ENCODE measurements at places on chromosomes 2 and 18.
A peak's percentile ranks its signal among the peaks of the same experiment; 100 is the strongest.

GRCh38 chr2:45168711-45169338 is 159.6 kb upstream of the SIX2 start:
- DNase-seq: no peak

DNA sequence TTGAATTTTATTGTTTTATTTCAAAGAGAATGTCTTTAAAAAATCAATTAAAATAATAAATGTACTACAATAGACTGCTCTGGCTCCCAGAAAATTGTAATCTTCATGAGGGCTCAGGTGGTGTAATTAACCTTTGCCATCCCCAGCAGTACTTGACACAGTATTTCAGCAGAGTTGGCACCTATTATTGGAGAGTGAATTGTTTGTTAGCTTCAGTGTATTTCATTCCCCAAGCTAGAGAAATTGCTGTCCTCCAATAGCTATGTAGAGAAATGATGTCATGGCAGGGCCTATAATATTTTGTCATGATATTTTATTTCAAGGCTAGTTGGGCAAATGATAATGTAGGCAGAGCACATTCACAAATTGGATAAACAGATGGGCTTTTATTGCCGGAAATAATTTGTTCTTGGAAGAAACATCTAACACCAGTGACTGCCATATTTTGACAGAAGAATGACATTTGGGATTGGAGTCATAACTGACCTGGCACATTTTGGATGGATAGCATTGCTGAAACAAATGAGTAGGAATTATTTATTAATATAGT is 712.0 kb upstream of the NXPH2 start:
- DNase-seq: no peak

DNA sequence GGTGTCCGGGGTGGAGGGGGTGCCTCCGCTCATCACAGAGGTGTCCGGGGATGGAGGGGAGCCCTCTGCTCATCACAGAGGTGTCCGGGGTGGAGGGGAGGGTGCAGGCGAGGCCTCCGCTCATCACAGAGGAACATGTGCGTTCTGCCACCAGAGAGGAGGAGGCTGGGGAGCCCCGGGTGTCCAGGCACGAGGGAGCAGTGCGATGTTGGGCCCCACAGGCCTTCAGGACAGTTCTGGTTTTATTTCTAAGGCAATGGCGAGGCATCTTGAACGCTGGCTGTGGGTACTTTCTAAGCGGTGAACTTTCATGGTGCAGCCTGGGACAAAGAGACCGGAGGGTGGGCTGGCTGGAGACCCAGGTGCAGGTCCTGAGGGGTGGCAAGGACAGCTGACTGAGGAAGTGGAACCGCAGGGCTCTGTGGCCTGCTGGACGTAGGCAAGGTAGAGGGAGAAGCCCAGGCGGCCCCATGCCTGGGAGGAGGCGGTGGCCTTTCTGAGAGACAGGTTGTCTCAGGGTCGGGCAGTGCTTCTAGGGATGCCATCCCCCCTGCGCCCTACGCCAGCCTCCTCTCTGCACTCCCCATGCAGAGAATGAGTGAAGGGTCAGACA is 196.6 kb upstream of the SALL3 start:
- DNase-seq: peak; percentile 68

DNA sequence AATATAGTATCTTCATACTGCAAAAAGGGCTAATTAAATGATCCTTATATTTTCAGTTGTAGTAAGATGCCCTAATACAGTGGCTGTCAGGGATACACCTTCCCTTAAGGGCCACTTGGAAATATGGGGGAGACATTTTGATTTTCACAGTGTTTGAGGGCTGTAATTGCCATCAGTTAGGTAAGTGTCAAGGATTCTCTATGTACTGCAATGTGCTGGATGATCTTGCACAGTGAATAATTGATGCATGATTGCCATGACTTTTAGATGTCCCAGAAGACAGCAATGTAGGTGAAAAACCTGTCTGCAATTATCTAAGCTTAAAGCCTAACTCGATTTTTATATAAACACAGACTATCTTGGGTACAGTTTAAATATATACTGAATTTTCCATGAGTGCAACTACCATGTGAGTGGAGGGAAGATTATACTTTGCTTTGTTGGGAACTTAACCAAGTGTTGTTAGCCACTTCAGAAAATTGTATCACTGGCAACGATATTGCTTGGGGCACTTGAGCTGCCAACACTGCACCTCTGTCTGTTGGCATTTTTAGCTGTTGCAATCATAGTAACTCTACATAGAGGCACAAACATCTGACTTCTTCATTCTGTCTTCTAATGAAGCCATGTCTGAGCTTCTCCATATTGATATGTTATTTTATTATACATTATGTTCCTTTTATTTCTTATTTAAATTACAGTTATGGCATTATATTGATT is 45.2 kb downstream of the MAIP1 start:
- no peak for DNase-seq

- no peak for DNase-seq
Observed at GRCh38 chr2:97936199-97936598, 59.5 kb downstream of the TMEM131 start.

GRCh38 chr2:198113316-198113715 is 308.9 kb downstream of the PLCL1 start:
- no peak for DNase-seq

GRCh38 chr2:72919414-72920317 is 2.3 kb downstream of the EMX1 start:
- DNase-seq: peak; percentile 63

- DNase-seq: no peak
Observed at GRCh38 chr2:207403950-207404349, 125.8 kb upstream of the CREB1 start.

GRCh38 chr2:32732120-32732519 is 104.3 kb downstream of the TTC27 start:
- DNase-seq: no peak

GRCh38 chr2:72950558-72951255 is 33.4 kb downstream of the EMX1 start:
- DNase-seq: no peak

DNA sequence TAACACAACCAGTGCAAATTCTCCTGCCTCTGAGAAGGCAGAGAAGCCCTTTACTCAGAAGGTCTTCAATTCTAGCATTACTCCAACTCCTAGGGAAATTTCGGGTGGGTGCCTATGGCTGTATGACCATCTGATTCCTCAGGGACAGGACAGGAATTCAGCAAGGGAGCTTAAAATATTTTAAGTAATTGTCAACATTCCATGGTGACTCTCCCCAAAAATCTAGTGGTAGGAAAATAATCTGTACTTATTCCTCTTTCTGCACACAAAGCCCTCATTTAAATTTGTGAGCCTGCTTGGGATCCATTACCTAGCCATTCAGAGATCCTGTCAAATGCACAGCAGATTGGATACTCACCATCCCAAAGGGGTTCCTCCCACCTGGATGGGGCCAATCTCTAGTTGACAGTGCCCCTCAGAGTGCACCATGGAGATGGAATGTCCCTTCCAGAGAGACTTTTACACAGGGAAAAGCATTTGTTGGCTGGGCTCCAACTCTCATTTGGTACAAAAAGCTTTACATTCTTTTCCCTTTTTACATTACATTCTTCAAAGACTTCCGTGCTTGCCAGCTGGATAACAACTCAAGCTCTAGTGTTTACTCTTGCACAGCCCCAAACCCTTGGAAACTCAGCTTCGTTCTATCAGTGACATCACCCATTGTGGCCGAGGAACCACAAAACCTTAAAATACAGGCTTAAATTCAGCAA is 3.1 kb upstream of the TMEM150A start:
- DNase-seq: no peak

- no peak for DNase-seq
Observed at GRCh38 chr2:120613742-120614571, 121.7 kb upstream of the GLI2 start.

DNA sequence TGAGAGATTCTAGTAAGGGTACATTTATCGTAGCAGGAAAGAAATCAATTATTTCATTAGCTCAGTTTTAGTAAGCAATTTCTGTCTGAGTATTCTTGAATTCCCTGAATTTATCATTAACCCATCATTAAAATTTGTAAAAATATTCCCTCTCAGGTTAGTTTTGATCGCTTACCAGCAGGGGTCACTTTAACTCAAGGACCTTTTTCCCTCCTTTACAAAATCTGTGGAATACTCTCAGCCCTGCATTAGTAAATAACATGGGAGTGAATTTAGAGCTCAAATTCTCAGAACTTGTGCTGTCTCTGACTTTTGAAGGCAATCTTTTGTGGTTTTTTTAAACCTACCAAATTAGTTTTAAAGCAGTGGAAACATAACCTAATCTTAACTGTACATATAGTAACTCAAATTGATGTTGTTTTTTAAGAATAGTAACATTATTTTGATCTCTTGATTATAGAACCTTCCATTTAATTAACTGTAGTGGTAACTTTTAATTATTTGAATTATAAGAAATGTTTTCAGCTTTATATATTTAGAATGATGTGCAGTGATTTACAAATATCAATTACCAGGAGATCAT is 97.2 kb downstream of the AGPS start:
- no peak for DNase-seq

- DNase-seq: no peak
Observed at GRCh38 chr2:39107156-39107555, 13.7 kb downstream of the SOS1 start.

DNA sequence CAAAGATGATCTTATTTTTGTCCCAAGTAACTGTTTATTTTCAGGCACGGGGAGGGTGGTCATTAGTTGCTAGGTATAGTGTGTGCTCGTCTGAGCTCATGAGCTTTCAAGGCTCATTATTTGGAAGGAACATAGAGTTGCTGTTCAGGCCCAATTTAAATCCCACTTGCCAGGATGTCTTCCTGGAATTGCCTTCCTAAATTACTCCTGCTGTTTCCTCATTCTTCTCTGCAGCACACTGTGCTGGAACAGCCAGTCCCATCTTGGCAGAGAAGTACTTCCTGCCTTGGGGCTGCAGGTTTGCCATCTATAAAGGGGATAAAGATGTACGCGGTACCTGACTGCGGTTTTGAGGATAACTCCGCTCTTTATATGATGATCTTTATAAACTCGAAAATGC is 37.3 kb downstream of the GREB1 start:
- DNase-seq: no peak

GRCh38 chr18:69998523-69998987 is 50.9 kb upstream of the CD226 start:
- no peak for DNase-seq

- no peak for DNase-seq
Observed at GRCh38 chr2:222576171-222577081, 79.5 kb downstream of the FARSB start.

GRCh38 chr18:45006934-45007333 is 326.2 kb downstream of the SETBP1 start:
- no peak for DNase-seq

GRCh38 chr2:112542984-112543661 is 858 bp downstream of the POLR1B start:
- DNase-seq: no peak

DNA sequence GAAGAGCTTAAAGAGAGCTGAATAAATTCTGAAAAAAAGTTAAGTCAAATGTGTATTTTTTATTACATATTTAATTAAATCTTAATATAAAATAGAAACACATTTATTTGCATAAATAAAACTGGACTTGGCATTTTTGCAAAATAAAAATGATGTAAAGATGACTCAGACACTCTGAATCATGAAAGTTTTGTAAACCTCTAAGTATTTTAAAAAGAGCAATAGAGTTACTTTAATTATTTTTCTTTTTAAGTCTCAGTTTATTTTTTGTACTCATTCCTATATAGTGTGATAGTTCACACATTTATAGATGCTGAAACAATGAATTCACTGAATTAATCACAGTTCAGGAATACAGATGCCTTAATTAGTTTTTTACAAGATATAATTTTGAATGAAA is 109.9 kb upstream of the DTNA start:
- DNase-seq: no peak

GRCh38 chr18:69882965-69883668 is 64.6 kb downstream of the CD226 start:
- no peak for DNase-seq

GRCh38 chr2:64799592-64800252 is 146.0 kb upstream of the SERTAD2 start:
- DNase-seq: no peak

GRCh38 chr2:230068651-230069055 is at the start of gene SLC16A14:
TSS of gene SLC16A14 (minus strand) at chr2:230068924. CDS start at chr2:230059352, 9,572 bp downstream.
- DNase-seq: no peak

GRCh38 chr18:9719421-9719981 is 11.4 kb downstream of the RAB31 start:
- DNase-seq: no peak

DNA sequence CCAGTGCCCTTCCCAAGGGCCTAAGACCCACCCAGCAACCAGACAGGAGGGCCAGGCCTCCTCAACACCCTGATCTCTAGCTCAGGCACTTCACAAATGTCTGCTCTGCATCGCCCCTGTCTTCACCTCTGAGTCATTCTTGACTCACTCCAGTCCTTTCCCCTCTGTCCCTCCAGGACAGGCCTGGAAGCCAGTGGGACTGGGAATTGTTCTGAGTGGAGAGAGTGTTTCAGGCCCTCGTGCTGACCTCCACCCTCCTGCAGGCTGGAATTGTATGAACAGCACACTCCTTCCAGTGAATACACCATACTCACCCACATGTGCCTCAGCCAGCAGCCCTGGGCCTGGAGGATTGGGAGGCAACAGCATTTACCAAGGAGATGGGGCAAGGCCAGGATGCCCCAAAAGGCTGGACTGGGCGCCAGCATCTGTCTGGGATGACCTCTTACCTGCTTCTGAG is 304.2 kb downstream of the CYP26B1 start:
- no peak for DNase-seq

DNA sequence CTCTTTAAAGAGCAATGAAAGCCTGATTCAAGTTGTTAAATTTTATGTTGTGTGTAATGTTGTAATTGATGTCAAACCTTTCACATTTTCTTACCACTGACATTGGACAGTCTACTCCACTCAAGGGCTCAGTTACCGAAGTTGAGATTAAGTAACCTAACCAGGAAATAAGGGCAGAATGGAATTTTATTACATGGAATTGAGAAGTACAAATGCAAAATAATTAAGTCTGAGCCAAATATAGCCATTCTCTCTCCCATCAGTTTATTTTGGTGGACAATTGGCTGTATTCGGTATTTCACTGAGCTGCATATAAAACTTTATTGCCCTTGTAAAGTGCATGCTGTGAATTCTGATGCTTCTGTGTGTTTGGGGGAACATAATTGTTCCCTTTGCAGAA is 231.5 kb downstream of the TTC32 start:
- DNase-seq: no peak

- no peak for DNase-seq
Observed at GRCh38 chr2:241797441-241798080, 11.4 kb upstream of the NEU4 start.

- no peak for DNase-seq
Observed at GRCh38 chr2:10934308-10934978, 22.7 kb downstream of the KCNF1 start.

DNA sequence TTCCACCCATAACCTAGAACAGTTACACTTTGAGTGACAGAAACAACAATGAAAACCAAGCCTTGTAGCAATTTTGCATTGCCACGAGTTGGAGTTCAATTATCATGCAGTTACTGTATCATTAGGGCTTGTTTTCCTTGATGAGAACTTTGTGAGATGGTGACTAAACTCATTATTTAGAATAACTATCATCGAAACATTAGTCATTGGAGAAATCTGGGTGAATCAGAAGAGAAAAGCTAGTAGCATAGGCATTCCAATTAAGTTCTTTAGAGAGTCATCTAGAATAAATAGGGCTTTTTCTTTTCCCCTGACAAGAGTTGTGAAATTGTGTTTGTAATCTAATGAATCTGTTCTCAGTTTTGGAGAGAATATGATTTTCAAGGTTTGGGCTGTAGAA is 122.8 kb upstream of the DOCK10 start:
- DNase-seq: no peak
